ENCODE measurements at places on chromosomes 3 and 15.
A peak's percentile ranks its signal among the peaks of the same experiment; 100 is the strongest.

GRCh38 chr3:194326192-194326967 lies 24.7 kb downstream of the CPN2 start:
- peak; percentile 47 for DNase-seq

- no peak for DNase-seq
Measured at GRCh38 chr3:77262361-77262760, 222.5 kb downstream of the ROBO2 start.

GRCh38 chr15:58556028-58556361 lies 124.2 kb downstream of the LIPC start:
- peak; percentile 58 for DNase-seq

DNA sequence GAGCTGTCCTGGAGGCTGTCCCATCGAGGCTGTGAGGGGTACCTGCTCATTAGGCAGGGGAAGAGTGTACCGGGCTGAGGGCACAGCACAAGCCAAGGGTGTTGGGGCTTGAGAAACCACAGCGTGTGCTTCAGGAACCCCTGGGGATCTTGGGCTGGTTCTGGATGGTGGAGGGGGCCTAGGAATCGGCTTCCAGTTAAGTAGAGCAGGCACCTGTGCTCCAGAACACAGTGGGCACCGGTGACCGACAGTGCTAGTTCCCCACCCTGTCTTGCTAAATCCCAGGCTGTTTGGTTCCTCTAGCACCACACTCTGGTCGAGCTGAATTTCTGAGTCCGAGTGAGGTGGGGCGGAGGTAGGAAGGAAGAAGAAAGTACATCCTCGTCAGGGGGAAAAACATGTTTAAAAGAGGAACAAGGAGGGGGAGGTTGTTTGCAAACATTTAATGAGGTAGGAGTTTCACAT lies 29.1 kb downstream of the SLC6A6 start:
- DNase-seq = peak; percentile 83

DNA sequence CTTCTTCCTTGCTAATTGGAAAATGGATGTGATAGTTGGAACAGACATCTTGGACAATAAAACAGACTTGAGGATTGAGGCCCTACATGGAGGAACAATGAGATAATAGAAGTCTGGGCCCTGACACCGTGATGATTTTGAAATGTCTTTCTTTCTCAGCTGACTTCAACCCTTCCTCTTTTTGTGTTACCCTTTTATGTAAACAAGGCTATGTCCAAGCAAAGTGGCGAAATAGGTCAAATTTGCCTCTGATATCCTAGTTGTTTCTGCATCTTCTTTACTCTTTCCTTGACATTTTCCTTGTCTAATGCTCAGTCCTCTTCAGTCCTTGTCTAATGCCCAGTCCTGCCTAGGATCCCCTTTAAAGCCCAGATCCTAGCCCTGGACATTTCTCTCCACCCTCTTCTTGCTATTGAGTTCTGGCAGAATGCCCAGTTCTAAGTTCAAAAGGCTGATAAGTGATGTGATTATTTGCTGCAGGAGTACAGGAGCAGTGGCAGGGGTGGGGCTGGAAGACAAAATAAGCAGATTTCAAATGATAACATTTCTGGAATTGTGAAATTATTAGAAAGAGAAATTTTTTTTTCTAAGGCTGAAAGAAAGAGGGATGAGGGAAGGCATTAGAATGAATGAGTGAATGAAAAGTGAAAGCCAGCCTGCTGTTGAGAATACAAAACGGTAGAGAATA lies 6.5 kb upstream of the VPS8 start:
- DNase-seq = peak; percentile 77

GRCh38 chr3:186540835-186541226 lies 3.3 kb downstream of the CRYGS start:
- no peak for DNase-seq

- DNase-seq = no peak
Measured at GRCh38 chr3:141201122-141201521, 30.5 kb upstream of the PXYLP1 start.

DNA sequence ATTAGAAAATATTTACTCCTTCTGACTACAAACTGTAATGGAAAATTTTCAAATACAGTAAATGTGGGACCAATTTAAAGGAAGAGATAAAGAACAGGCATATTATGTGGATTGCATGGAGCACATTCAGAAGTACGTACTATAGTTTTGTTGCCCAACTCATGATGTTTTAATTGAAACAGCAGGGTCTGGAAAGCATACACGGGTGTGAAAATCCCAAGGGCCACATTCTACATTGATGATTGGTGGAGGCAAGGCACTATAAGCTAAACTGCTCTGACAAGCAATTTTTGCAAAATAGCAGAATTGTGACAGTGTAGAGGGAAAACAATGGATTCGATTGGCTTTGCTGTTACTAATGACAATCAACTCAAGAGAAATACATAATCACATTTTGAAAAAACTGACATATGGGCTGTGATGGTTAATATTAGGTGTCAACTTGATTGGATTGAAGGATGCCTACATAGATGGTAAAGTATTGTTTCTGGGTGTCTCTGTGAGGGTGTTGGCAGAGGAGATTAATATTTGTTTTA lies 458.6 kb downstream of the PYDC2 start:
- no peak for DNase-seq

DNA sequence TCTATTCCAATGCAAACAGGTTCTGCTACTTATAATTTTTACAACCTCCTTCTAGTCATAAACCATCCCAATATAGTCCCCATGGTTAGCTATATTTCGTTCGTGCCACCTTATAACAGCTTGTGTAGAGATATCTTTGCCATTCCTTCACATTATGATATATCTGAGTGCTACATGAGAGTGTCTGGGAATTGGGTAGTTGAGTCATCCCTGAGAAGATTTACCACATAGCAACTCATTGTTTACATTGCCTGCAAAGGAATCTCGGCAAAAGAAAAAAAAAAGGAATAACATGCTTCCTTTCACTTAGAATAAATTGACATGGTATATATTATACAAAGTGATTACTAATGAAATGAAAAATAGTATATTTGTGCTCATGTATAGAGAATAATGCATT lies 86.0 kb upstream of the VGLL3 start:
- DNase-seq = no peak

GRCh38 chr15:65916664-65917406 lies 47.5 kb downstream of the RAB11A start:
- DNase-seq = peak; percentile 55

DNA sequence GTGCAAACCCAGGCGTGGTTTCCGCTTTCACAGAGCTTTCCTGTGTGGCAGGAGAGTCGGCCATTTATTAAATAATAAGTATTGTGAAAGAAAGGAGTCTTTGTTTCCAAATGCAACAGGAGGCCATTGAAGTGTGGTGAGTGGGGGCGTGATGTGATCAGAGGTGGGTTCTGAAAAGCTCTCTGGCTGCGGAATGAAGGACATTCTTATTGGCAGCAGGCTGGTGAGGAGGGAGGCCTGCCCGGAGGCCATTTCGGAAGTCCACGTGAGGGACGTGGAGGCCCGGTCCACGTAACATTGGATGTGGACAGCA lies 11.1 kb downstream of the ARNT2 start:
- no peak for DNase-seq

DNA sequence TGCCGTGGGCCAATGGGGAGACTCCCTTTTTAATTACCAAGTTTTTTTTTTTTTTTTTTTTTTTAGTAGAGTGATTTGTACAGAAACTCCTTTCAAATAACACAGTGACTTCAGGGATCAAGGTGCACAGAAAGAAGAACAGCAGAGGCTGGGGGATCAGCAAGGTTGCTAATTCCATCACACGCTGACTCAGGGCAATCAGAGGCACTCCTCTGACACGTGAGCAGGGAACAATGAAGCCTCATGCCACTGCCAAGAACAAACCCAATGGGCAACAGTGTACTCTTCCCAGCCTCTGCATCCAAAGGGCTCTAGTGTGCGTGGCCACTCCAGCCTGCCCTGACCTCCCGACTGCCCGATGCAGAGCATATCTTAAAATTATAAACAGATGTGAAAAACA lies 186.7 kb upstream of the WNT5A start:
- DNase-seq = no peak

- no peak for DNase-seq
Measured at GRCh38 chr3:10381336-10381735, 60.4 kb upstream of the SEC13 start.

DNA sequence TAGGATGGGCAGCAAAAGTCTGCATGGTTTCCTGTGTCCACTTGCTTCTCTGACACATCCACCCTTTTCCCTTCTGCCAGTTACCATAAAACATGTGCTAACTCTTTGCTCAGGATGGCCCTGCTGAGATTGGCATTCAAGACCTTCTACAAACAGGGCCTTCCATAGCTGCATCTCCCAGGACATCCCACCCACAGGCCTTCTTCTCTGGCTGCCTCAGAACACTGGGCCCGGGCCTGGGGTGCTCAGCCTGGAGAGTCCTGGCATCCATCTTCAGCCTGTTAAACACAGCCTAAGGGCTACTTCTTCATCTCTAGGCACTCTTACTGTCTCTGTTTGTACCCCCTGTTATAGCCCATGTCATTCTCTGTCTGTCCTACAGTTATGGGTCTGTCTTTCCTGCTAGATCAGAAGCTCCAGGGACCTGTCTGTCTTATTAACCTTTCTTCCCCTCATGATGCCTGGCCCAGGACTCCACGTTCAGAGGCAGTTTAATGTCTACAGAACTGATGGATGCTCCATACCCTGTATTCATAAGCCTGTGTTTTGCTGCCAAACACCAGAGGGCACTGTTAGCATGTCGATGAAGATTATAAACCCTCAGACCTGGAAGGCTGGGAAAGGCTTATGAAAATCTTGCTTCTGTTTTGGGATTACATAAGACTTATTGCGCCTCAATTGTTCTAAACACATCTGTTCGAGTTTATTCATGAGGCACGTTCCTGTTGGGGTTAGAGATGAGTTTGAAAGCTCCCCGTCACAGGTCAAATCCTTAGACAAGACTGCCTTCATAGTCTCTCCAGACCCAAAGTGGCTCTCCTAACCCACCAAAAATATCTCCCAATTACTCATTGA lies 16.5 kb downstream of the SEMA3G start:
- DNase-seq = peak; percentile 80

- DNase-seq = peak; percentile 23
Measured at GRCh38 chr3:108518895-108519294, 8.5 kb upstream of the MYH15 start.

DNA sequence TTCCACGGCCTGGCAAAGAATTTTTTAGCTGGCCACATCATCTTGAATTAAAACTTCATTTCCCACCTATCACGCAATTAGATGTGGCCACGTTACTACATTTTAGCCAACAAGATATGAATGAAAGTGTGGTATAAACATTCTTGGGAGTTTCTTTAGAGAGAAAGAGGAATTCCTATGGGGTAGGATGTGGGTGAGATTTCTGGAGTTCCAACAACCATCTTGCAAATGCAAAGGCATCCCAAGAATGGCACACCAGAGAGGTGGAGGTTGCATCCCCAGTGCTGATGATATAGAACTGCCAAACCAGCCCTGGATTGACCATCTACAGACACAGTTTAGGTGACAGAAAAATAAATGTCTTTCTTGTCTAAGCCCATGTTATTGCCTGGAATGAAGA lies 66.3 kb upstream of the AKAP13 start:
- DNase-seq = no peak

DNA sequence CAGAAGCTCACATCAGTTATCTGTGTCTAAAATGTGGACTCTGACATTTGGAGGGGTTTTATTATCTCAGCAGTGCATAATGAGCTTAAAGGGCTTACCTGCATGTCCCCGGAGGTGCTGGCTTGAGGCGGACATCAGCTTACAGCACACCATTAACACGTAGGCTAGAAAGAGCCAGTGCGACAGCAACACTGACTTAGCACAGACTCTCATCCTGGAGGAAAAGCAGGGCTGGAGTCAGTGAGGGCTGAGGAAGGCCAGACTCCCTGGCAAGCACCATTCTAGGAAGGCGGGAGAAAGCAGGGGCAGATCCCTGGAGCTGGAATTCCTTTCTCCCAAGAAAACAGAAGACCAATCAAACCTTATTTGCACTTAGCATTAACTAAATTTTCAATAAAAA lies 51.7 kb downstream of the TAFA4 start:
- DNase-seq = no peak

DNA sequence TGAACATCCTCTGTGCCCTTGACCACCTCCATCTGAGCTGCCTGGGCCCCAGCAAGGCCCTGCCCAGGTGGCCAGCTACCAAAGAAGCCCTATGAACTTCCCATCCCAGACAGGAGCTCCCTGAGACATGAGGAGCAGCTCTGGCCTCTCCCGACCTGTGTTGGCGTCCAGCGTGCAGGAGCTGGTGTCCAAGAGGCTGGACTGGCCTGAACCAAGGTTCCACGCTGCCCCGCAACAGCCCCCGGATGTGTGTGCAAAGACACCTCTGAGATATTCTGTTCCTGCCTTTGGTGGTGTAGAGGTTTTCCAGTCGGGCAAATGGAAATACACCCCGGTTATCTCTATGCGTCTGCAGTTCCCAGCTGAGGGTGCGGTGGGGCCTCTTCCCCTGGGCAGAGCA lies 42.1 kb downstream of the WNT7A start:
- DNase-seq = no peak

DNA sequence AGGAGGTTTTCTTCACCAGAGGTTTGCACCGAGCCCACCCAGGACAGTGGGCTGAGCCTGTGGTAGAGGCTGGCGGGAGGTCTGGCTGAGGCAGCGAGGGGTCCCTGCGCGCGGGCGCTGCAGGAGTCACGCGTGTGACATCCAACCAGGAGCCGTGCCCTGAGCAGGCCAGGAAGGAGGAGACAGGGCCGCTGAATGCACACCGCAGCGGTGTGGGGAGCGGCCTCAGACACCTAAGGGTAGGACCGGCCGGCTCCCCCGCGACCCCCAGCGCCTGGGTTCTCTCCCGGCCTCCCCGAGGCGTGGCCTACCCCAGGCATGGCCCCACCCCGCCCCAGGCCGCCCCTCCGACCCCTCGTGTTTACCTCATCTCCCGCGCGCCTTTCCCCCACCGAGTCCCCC lies 412 bp downstream of the SLC41A3 start:
- DNase-seq = peak; percentile 77

DNA sequence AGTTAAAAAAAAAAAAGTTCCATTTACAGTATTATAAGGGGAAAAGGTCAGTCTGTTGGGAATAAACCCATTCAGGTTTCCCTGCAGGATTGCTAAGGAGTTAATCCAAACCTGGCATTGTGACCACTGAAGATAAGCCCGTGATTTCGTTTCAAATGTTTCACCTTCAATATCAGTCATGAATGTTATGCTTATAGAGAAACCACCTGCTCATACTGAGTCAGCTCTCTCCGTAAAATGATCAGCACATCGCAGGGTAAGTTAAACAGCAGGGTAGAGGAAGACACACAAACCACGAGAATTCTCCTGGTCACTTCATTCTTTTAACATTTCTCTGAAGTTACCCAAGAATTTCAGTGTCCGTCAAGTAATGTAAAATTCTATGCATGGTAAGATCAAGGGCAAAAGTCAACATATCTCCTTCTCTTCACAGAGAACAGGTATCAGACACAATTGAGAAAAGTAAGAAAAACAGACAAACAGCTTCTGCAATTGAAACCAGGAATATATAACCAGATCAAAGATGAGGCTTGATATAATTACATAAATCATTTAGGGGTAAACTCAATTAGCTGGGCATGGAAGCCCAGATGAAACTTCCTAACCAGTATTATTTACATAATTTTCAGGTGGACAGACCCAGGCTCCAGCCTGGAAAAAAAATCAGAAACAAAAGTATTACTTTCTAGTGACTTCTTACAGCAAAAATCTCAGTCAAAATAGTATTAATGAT lies 67.6 kb upstream of the ARHGEF3 start:
- no peak for DNase-seq
